ENCODE measurements at places on chromosomes 3 and 15. TPM values are rescaled to one million over a fixed set of nuclear protein-coding genes. Genes with fewer than 3 reads are reported as not detected.

DNA sequence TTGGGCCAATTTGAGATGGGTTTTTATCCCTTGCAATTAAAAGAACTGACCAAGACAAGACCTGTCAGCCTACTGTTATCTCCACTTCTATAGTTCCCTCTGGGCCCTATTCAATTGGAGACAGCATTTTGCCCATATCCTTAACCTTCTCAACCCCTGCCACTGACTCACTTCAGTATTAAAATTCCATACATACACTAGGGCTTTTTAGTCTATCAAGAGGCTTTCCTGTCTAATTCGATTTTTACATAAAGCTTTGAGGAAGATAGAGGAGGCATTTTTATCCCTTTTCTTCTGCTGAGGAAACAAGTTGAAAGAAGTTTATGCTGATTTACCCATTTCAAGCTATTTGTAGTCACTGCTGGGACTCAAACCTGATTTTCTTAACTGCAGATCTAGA, 51.1 kb downstream of the GTF2E1 start:
- DNase-seq = no peak

Gene SYNPR
- not detected for polyA plus RNA-seq

DNA sequence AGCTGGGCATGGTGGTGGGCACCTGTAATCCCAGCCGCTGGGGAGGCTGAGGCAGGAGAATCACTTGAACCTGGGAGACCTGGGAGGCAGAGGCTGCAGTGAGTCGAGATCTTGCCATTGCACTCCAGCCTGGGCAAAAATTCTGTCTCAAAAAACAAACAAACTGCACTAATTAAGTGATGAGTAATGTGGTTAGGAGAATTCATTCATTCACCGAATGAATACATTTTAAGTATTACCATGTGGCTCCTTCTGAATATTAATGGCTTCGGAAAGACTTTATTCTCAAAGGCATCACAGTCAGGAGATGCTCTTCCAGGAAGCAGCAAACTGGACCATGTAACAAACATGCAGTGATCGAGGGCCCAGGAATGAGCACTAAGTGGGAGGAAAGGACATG, 23.6 kb downstream of the SPTSSB start:
- no peak for DNase-seq

Gene IGSF11
- polyA plus RNA-seq = not detected

GRCh38 chr3:48819234-48820221, 28.1 kb downstream of the PRKAR2A start:
- no peak for DNase-seq

Gene BFSP2
- not detected for polyA plus RNA-seq

DNA sequence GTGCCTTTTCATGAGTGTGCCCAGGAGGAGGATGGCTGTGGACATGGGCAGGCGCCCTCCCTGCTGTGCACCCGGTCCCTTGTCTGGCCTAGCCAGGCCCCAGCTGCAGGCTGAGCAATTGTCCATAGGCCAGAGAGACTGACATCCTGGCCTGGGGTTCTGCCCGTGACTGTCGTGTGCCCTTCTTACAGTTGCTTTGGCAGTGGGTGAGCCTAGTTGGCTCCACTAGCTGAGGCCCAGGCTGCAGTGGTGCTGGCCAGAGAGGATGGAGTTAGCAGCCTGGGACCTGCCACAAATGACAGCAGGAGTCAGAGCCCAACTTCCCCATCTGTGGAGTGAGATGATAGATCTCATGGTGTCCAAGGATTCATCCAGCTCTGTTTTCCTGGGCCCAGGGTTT, 9.0 kb upstream of the CHRNB4 start:
- no peak for DNase-seq

Gene ICE2
- polyA plus RNA-seq = 27.0 TPM

GRCh38 chr3:189806171-189806951, 175.2 kb downstream of the TP63 start:
- no peak for DNase-seq

GRCh38 chr15:63210151-63211091, 21.0 kb downstream of the RAB8B start:
- DNase-seq = no peak

GRCh38 chr15:34079904-34080303, 21.8 kb downstream of the EMC7 start:
- DNase-seq = no peak

Gene HEG1
- 0.28 TPM for polyA plus RNA-seq

DNA sequence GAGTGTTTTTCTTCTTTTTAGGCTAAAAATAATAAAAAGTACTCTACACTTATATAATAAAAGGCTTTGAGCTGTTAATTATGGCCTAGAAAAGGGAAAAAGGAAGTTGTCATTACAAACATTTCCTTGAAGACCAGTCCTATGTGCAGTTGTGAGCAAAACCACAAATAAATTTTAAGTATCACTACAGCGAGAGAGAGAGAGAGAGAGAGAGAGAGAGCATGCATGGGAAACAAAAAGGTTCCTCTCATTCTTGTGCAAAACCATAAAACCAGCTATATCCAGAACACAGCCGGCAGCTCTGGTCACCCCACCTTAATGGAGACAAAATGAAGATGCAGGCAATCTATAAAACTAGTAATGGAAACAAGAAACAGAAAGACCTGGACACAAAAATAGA, 33.6 kb downstream of the HEG1 start:
- no peak for DNase-seq

- DNase-seq = no peak
Measured at GRCh38 chr15:31379042-31379441, 52.4 kb downstream of the KLF13 start.

DNA sequence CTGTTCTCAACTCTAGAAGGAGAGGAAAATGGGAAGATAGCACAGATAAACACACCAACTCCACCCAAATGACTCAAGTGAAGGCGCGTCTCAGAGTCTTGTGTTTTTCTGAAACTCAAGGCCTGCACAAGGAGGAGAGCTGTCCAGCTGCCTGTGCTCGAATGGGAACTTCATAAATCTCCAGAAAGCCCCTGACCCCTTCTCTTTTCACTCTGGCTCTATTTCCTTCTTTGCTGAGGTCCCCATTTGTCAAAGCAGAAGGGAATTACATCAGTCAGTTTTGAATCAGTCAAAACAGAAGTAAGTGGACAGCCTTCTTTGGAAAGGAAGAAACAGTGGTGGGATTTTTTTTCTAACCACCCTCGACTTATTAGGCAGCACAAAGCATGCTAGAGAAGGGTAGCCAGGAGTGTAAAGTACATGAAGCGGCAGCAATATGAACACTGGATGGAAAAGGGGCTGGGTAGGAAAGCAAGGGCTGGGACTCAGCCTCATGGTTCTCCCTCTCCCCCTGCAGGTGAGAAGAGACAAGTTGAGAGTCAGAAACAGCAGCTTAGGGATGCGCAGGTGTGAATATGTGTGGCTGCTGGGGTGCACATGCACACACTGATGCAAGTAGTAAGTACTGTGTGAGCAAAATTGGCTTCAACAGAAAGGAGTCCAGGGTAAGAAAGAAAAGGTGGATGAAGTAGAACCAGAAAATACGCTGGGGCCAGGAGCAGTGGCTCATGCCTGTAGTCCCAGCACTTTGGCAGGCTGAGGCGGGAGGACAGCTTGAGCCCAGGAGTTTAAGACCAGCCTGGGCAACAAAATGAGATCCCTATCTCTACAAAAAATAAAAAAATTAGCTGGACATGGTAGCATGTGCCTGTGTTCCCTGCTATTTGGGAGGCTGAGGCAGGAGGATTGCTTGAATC, 36.6 kb upstream of the MAGEF1 start:
- peak; percentile 85 for DNase-seq

GRCh38 chr3:150073513-150073912, 102.8 kb upstream of the PFN2 start:
- no peak for DNase-seq

Gene PLA2G4F
- not detected for polyA plus RNA-seq

DNA sequence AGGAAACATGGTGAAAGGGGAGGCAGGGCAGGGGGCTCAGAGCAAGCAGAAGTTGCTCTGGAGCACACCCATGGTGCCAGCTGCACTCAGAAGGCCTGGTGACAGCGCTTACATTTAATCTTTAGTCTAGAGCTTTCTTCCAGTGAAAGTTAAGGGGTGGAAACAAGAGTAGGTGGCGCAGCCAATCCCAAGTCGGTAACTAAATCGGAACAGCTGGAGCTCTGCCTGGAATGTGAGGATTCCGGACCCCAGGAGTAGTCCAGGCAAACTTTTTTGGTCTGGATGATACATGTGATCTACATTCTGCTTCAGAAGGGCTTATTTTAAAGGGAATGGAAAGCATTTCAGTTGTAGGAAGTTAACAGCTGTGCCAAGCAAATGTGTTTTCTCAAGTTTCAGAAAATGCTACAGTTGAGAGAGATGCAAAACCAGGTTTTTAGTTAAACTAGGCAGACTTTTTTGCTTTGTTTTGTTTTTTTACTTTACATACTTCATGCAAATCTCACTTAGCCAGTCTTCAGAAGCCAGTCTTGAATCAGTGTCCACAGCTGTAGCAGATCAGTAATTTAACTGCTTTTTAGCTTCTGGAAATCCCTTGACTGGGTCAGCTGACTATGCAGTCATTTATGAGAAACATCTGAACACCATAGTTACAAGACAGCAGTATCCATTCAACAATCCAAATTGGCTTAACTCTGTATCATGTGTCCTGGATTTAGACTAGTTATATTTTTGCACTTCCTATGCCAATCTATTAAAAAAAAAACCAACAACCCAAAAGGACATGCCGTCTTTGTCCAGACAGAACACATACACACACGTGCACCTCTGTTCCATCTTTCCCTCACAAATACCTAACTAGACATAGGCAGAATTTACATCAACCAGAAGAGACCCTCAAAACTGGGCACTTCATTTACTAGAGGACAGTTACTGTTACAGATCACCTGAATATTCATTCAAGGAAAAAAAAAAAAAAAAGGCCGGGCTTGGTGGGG, 33.2 kb downstream of the ZNF106 start:
- DNase-seq = no peak

Gene CLCN2
- polyA plus RNA-seq = 2.7 TPM
